ENCODE measurements at places on chromosomes 5 and 9.

DNA sequence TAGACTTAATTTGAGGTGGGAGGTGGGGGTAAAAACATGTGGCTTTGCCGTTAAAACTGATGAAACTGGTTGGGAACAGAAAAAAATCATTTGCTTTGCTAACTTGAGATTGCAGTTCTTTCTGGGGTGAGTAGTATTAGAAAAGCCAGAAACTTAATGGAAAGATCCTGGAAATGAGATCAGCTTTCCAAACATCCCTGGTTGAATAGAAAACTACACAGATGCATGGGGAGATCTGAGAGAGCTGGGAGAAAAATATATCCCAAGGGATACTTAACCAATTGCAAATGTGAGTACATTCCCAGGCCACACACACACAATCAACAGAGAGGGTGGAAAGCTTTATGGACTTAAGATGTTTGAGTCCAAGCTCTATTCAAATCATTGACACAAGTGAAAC is 222.3 kb downstream of the YTHDC2 start:
- no peak for DNase-seq

GRCh38 chr5:53469946-53470687 is 10.3 kb upstream of the FST start:
- DNase-seq, result no peak

- no peak for DNase-seq
These were observed 367.9 kb upstream of the GRAMD2B start for GRCh38 chr5:126055348-126055729.

GRCh38 chr5:145887976-145888574 is 15.3 kb upstream of the GRXCR2 start:
- DNase-seq, result no peak

- no peak for DNase-seq
These were observed 20.5 kb downstream of the MAST4 start for GRCh38 chr5:66616520-66617225.

DNA sequence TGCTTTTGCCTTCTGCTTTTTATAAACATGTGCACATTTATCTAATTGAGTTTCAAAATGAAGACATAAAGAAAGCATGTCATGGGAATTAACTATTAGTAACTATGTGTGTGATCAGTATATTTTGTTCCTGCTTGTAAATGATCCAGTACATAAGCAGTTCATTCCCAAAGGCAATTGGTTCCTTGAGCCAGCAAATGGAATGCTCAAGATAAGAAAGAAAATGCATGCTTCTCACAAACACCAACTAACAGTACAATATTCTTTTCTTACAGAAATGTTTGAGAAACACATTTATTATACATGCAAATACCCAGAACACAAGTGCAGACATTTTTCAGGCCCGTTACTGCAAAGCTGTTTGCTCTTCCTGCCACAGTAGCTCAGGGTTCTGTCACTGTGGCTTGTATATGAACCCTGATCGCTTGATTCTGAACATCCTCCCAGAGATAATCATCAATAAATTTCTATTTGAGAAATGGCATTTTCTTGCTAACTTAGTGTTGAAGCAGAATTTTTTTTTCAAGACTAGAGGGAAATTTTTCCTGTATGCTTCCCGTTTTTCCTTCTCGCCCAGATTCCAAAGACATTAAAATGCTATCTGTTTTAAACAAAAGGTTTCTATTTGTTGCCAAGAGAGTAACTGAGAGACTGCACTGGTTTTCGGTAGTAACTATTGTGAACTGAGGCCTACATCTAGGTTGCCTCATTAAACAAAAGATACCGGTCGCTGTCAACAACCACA is 1.9 kb downstream of the GNAQ start:
- no peak for DNase-seq
